ENCODE measurements at places on chromosomes 3 and 15.

DNA sequence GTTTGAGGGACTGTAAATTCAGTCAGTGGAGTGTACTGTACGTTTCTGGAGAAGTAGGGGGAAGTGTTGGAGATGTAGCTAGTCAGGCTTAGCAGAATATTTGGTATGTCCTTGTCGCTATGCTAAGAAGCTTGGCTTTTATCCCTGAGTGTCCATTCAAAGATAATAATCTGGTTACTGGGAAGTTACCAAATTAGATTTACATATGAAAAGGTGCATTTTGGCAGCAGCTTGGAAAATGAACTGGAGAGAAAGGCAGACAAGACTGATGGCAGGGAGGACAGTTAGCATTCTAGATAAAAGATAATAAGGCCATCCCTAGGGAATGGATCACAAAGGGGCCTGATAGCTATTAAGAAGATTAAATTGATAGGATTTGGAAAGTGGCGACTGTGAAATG, 58.7 kb downstream of the P2RY1 start:
- no peak for DNase-seq

DNA sequence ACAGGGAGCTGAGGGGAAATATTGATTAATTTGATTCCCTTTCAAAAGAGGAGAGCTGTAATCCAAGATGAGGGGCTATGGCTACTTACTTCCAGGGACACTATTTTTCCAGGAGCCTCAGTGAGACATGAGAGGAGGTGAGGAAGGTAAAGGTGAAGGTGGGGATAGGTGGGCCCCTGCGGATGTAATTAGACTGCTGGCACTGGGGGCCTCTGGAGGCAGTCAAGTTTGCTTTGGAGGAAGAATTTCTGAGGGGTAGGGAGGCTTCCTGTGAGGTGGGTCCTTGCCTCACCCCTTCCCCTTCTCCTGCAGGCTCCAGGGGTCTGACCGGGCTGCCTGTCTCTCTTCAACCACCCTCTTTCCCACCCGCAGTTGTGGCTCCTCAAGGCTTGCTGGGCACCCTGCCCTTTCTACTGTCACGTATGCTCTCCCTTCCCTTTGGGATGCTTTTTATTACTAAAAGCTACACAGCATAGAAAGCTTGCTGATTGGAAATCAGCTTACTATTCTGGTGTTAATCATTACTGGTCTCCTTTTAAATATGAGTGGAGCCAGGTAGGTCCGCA, 22.5 kb downstream of the GASK1A start:
- DNase-seq = no peak

GRCh38 chr15:76333720-76334437, 2.7 kb upstream of the ISL2 start:
- DNase-seq = no peak

DNA sequence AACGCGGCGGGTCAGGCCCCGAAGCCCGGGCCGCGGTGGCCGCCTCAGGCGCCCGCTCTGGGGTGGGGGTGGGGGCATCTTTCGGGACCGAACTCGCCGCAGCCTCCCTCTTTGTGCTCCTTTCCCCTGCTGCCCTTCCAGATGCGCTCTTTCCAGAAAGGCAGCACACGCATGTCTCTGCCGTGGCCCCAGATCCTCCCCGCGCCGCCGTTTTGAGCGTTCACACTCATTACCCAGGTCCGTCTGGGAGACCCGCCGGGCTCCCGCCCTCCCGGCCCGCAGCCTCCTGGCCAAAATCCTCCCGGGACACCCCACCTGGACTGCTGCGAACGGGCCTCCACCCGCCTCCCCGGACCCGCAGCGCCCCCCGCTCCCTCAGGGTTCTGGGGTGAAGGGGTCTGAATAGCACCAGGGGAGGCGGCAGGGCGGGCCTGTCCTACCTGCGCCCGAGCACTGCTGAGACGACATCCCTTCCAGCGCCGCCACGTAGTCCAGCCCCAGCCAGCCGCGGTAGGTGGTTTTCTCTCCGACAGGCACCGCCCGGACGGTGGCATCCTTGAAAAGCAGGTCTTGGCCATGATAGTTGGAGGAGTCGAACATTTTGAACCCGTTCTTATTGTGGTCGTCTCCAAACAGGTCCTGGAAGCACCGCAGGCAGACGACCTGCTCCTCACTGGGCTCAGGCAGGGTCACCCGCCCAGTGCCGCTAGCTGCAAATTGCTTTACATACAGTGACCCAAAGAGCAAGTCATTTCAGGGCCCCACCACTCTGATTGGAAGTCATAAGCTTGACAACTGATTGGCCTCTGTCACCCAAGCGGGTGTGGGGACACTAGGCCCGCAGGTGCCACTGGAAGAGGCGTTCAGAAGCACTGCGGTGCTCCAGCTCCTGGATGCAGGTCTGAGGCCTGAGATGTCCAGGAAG, 25.9 kb downstream of the MELTF start:
- DNase-seq = no peak

DNA sequence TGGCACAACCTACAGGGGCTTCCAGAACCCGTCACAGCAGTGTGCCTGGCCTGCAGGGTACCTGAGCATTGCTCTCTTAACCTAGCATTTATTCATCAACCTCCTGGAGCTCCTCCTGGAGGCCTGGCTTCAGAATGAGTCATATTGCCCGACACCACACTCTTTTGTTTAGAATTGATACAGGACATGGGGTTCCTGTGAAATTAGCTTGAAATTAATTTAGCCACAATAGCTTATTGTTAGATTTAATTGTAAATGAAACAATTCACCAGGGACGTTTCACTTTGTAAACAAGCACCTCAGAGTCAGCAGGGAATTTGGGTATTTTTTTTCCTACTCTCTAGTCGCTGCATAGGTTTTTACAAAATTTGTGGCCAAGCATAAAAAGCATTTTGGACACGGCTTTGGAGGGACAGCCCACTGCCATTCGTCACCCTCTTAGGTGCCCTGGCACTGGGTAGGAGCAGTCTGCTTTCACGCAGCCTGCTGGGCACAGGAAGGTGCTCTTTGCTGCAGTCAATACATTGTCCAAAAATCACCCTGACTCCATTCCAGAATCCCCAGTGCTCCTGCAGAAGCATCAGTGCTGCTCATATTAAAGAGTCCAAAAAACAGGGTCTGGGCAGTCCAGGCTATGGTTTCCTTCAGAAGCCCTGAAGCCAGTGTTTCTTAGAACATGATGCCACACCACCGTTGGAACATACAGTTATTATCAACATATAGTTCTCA, 60.8 kb upstream of the MEF2A start:
- no peak for DNase-seq

DNA sequence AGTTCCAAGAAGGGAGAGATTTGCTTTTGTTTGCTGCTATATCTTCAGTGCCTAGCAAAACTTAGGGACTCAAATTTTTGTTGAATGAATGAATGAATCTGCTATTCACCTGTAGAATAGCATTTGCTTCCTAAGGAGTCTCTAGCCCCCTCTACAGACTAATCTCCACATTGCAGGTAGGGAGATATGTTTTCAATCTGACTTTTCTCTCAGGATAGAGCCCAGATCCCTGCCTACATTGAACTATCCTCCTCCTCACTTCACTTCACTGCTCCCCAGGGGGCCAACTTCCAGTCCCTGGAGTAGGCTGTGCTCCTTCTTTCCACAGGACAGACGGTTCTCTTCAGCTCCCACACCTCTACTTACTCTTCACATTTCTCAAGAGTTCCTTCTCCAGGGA, 81.9 kb upstream of the PTX3 start:
- DNase-seq = no peak

DNA sequence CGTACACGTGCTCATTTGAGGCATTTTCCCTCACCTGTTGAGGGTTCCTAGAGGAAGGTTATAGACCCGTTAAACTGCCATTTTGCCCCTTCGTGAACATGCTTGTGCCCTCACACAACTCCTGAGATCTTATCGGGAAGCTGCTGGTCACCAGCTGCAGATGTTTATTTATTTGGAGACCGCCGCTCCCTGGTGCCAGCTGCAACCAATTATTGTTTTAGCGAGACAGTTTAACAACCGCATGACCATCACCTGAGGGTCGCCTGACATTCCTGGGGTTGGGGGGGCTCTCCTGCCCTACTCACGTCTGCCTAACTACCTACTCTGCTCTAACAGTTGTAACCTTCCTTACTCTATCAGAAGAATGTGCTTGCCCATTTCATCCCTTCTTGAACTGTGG, 292.5 kb downstream of the MCTP2 start:
- no peak for DNase-seq

DNA sequence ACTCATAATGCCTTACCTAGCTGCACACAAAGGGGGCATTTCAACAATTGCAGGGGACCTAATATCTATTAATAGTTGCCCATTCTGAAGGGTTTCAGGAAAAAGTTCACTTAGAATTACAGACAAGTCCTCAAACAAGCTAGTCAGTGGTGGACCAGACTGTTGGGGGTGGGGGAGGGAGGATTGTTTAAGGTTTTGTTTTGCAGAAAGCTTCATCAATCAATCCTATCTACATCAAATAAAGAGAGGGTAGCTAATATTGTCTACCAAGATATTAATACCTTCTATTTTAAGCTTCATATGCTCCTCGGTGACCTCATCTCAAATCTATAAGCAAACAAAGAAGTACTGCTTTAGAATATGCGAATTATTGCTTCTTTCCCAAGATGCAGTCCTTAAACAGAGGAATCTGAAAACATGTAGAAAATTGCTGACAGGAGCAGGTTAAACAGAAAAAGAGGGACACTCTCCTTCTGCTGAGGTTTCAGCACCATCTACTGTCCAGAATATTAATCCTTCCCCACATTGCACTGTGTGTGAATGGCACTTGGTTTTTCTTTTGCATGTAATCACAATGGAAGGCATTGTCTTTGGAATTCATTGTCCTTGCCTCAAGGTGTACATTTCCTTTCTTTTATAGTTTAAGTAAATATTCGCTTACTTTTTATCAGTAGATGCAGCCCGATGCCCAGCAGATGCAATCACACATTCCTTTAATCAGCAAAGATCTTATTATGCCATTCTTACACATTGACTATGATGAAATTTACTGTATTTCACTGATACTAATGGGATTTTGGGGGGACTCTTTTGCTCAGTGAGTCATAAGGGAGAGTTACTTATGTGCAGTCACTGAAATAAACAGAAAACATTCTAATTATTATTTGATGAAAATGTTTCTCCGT, 94.7 kb downstream of the IL5RA start:
- DNase-seq = no peak

DNA sequence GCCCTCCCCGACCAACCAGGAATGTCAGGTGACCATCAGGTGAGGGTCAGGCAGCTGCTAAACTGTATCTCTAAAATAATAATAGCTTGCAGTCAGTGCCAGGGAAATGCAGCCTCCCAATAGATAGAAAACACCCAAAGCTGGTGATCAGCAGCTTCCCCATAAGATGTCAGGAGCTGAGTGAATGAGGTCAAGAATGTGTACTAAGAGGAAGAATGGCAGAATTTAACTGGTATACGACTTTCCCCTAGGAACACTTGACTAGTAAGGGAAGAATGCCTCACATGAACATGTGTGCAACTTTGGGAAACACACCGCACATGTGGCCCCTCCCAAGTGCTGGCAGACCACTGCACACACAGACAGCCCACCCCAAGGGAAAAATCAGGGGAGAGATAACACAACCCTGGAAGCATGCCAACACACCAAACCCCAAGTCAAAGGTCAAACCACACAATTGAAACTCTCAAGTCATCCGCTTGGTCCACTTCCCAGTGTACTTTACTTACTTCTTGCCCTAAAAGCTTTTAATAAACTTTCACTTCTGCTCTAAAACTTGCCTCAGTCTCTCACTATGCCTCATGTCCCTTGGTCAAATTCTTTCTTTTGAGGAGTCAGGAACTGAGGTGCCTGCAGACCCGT, 806.5 kb downstream of the OTOL1 start:
- DNase-seq = no peak

DNA sequence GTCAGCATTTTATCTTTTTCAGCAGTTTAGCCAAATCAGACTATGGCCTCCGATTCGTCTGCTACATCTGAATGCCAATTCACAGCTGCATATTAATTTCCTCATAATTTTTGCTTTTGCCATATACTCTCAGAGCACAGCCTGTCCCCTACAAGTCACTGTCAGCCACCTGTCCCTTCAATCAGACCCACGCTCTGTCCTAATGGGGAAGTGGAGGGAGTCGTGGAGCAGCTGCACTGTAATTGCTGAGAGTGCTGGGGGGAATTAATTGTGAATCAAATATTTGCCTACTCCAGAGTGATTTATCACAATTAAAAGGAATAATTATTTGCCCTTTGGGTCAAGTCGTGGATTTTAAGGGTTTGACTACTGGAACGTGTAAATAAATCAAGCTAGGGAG, 75.5 kb downstream of the EBLN2 start:
- DNase-seq = no peak

DNA sequence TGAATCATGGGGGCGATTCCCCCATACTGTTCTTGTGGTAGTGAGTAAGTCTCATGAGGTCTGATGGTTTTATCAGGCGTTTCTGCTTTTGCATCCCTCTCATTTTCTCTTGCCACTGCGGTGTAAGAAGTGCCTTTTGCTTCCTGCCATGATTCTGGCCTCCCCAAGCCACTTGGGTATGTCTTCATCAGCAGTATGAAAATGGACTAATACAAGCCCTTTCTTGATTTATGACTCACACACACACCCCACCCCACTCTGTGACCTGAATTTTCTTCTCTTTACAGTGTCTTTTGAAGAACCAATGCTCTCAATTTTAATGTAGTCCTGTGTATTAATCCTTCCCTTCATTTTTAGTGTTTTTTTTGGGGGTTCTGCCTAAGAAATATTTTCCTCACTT, 244.8 kb downstream of the PLCL2 start:
- no peak for DNase-seq

DNA sequence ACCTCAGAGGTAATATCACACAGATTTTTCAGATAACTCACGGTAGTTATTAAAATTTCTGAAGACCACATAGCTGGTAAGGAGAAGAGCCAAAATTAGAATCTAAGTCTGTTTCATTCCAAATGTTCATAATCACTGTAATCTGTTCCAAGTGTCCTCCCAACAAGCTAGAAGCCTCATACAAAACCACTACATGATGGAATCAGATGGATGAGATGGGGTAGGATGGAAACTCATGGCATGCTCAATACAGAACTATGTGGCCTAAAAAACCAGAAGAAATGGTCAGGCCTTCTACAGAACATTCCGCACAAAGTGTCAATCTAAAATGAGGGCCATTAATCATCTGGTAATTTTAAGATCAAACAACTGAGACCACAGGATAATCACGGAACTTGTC, 91.8 kb downstream of the THBS1 start:
- DNase-seq = no peak

DNA sequence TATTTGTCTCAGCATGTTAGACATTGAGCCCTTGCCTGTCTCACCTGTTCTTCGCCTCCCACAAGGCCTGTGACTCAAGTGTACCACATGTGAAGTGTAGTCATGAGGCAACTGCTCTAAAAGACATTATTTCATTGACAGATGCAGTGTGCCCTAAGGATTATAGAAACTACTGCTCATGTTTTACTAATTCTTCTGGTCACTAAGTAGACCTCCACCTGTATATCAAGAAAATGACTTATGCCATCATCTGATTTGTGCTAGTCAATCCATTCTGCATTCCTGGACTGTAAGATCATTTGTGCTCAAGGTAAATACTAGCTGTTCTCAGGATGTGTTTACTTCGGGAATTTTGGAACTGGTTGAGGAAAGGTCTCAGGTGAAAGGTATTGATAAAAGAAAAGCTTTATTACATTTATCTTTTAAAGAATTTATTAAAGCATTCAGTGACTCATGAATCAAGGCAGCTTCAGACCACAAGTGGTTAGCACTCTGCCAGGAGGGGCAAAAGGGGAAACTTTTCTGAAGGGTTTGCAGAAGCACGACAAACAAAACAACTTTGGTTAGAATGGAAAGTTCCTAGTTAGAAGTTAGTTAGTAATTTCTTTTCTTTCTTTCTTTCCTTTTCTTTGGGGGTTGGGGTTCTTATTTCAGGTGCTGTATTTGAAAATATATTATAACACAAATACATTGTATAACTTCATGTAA, 465.3 kb upstream of the CBLB start:
- no peak for DNase-seq

- DNase-seq = no peak
Measured at GRCh38 chr15:41994772-41995475, 22.6 kb upstream of the EHD4 start.

Data from cortex of kidney (tissue), 1 donor.